ENCODE measurements at places on chromosomes 16 and 17.

- DNase-seq: no peak
Measured at GRCh38 chr16:74736531-74737157, 36.0 kb upstream of the MLKL start.

DNA sequence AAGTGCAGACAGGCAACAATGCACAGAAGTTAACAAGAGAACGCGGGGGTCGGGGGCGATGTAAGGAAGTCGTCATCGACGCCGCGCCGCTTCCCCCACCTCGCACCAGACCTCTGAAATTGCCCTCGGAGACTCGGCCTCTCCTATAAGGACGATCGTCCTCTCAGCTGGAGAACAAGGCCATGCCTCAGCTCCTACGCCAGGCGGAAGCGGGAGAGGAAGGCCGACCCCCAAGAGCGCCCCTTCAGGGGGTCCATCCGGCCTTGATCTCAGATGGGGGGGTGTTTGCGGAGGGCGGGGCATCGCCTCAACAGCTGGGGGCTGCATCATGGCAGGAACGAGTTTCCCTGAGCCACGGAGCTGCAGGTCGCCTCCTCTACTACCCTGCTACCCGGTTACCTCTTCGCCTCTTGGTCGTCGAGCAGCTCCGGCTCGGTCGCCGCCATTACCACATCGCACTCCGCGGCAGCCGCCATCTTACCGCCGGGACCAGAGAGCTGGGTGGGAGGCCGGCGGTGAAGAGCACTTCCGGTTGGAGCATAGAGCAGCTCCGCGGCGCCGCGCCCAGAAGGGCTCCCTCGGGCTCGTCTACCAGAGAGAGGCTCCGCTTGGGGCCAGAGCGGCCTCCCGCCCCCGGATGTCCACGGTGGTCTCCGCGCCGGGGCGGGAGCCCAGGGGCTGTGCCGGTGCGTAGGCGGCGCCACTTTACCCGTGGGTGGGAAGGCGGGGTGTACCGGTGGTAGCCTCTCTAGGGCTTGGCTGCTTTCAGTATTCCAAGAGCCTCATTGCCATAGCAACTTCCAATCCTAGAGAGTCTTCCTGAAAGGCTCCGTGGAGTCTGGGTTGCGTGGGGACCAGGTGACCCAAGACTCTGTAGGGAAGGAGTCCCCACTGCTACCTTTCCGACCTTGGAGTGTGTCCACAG, at the start of gene DNAJC7:
DNAJC7 (minus strand) TSS at position 499 of the 925 bp plus-strand sequence; CDS start at position 476, 23 bp downstream.
- peak; percentile 97 for DNase-seq

DNA sequence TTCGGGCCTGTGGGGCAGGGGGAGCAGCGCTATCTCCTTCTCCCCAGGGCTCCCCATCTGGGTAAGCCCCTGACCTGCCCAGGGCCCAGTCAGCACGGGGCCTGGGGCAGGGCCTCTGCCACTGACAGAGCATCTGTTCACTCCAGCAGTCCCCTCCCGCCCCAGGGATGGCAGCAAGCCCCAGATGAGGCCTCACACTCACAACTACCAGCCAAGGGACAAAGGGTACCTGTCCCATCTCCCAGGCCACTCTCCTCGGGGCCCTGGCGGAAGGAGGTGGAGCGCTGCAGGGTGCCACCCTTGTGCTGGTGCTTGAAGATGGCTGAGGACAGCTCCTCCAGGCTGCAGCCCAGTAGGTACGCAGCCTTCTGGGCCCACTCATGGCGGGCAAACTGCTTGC, 64.8 kb downstream of the MYO18A start:
- no peak for DNase-seq

GRCh38 chr17:72340836-72341235, 220.0 kb downstream of the SOX9 start:
- DNase-seq: no peak

GRCh38 chr17:1108765-1109605, 70.8 kb downstream of the ABR start:
- peak; percentile 45 for DNase-seq

GRCh38 chr17:2994441-2994840, 69.0 kb downstream of the OR1D5 start:
- DNase-seq: no peak

GRCh38 chr16:24759006-24759405, 29.6 kb downstream of the TNRC6A start:
- no peak for DNase-seq

DNA sequence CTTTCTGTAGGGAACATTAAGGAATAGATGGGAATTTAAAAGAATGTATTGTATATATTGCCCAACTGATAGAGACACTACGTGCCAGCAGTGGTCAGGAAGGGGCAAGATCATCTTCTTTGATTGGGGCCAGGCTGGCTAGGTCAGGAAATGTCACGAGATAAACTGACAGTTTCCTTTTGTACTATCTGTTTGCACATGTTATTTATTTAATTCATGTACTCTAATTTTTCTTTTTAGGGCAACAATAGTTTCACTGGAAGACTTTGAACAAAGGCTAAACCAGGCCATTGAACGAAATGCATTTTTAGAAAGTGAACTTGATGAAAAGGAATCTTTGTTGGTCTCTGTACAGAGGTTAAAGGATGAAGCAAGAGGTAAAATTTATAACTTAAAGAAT, 12.6 kb downstream of the NDEL1 start:
- no peak for DNase-seq

DNA sequence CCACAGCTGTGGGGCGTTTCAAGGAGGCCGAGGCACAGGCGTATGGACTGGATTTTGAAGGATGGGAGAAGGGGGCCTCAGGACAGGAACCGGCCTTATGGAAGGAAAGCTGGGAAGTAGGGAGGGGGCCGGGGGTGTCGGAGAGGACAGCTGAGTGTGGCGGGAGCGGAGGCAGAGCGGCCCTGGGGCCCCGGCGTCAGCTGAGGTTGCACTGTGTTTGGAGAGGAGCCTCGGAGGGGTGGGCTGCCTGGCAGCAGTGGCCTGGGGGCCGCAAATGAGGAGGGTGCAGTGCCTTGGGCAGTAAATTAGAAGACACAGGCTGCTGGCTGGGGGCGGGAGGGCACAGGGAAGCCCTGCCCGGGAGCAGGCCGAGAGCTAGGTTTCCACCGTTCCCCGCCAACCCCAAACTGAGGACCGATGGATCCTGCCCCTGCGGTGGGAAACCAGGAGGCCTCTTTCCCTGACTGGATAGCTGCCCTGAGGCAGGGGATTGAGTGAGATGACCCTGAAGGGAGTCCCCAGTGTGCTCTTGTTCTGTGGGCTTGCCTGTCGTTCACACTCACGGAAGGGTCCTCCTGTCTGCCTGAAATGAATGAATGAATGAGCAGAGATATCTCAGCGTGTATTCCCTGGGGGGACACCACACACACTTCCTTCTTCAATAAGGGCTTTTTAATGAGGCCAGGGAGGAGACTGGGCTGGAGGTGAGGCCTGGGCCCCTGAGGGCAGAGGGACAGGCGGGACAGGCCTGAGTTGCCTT, 18.4 kb downstream of the FOXJ1 start:
- DNase-seq: no peak

DNA sequence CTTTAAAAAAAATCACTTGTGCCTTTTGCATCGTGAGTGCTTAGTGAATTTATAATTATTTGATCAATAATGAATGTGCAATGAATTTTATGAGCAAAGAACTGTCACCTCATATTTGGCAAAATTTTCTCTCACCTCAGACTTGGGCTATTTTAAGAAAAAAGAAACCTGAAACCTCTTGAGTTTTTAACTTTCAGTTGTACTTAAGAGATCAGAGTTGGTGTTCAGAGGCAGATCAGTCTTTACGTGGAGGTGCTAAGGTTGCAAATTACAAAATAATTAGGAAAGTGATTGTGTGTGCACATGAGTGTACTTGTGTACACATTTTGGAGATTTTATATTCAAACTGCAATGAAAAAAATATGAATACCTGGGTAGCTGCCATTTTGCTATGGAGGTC, 218.7 kb upstream of the RBFOX1 start:
- DNase-seq: no peak

DNA sequence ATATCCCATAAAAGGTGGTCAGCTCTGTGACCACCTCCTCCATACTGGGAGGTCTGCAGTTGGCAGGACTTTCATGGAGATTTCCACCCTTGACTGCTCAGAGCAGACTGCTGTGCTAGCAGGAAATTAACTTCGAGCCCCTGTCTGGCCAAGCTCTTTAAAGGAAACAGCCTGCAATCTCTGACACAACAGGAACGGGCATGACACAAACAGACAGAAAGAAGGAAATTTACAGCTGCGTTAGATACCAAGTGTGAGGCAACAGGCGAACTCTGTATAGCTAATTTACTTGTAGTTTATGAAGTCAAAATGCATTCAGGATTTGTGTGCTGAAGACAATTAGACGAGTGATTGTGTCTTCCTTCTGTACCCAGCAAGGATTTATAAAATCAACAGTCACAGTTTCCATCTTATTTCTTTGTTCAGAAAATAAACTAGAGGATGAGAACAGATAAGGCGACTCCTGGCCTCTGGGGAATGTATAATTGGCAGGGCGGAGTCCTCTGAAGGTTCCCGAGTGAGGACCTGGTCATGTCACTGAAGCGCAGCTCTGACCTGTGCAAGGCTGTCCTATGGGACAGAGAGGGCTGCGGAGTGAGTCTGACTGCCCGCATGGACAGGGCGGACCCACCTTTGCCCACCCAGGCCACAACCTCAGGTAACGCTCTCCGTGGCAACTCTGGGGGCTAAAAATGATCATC, 16.1 kb downstream of the WIPI1 start:
- no peak for DNase-seq

DNA sequence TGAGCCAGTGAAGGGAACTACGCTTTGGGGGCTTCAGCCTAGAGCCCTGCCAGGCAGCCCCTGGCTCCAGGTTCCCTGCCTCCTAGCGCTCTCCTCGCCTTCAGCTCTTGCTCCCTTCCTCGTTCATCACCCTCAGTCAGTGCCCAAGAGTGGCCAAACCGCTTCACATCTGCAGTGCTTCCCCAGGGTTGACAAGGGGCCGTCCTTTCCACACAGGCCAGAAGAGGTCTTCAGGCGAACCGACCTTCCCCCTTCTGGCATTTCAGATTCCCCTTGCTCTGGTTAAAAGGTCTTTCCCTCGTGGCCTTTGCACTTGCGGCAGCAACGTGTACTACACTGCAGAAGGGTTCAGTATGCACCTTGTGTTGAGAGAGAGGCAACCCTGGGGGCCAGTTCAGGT, 4.1 kb downstream of the RASD1 start:
- no peak for DNase-seq

DNA sequence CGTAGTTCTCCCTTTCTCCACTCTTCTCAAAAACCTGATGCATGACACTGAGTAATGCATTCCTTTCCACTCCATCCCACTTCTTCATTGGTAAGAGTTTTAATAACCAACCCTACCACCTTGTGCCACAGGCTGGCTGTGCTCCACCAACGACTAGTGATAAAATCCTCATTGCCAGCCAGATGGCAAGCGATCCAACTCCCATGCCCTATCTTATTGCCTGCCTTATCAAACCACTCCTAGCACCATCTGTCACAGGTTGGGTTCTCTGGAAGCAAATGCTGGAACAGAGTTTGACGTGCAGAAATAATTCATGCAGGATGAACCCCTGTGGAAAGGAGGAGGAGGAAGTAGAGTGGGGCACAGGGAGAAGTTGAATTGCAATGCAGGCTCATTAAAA, 99.5 kb downstream of the CHD9NB start:
- no peak for DNase-seq

DNA sequence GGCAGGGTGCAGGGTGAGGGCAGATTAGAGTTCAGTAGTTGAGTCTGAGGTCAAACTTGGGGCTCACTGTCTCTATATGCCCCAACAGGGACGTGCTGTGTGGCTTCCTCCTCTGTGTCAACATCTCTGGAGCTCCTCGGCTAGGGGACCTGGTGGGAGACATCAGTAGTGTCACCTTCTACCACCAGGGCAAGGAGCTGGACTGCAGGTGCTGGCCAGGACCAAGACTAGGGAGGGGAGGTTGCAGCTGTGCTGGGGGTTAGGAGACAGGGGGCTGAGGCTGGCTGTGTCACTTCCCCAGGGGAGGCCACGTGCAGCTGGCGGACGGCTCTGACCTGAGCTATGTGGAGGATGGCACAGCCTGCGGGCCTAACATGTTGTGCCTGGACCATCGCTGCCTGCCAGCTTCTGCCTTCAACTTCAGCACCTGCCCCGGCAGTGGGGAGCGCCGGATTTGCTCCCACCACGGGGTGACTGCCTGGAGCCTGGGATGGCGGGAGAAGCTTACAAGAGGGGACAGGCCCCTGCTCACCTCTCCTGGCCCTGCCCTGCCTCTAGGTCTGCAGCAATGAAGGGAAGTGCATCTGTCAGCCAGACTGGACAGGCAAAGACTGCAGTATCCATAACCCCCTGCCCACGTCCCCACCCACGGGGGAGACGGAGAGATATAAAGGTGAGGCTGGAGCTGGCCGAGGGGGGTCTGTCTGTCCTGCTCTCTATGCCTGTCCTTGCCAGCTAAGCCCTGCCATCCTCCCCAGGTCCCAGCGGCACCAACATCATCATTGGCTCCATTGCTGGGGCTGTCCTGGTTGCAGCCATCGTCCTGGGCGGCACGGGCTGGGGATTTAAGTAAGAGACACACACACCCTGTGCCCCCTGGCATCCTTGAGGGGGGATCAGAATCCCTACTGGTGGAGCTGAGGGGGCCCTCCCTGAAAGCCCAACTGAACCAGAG, 18.9 kb downstream of the ADAM11 start:
- DNase-seq: no peak

DNA sequence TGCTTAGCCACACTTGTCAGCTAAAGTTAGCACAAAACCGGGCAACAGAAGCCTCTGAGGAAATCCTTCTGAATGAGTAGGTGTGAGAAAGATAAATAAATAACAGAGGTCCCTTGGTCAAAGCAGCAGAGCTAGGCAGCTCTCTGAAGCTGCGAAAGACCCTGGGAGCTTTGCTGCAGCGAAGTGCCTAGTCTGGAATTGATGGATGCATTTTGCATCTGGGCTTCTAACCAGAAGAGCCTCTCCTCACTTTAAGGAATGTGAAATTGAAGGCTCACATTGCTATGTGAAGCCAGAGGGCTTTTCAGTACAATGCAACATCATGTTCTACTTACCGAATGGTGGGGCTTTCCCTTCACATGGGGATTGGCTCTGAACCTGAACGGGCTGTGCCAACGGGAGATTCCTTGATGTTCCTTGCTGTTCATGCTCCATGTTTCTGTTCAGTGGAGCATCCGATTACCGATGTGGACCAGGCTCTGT, 274.6 kb downstream of the HS3ST3B1 start:
- no peak for DNase-seq

- DNase-seq: no peak
Measured at GRCh38 chr16:81782236-81782635, 3.1 kb downstream of the PLCG2 start.

GRCh38 chr16:85185303-85186100, 73.2 kb upstream of the CIBAR2 start:
- no peak for DNase-seq

DNA sequence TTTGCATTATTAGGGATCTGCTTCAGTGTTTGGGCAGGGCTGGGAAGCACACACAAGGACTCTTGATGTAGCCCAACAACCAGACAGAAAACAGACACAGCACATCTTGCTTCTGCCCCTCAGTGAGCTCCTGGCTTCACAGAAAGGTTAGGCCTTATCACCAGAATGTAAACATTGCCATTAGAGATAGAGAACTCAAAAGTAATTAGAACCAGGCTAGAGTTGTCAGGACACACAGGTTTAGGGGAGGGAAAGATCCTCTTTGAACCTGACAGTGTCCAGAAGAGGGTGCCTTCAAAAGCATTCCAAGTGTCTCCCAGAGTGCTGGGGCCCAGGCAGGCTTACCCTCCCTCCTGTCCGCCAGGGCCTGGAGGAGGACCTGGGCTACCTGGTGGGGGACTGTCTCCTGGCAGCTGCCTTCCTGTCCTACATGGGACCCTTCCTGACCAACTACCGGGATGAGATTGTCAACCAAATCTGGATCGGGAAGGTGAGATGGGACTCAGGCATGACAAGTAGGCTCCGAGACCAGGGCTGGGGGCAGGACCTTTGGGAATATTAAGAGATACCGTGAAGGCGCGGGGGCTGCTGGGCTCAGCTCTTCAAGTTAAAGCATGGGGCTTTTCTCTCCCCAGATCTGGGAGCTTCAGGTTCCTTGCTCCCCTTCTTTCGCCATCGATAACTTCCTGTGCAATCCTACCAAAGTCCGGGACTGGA, 16.9 kb upstream of the KDM6B start:
- DNase-seq: no peak
